ENCODE measurements at places on chromosomes 1 and 21.

DNA sequence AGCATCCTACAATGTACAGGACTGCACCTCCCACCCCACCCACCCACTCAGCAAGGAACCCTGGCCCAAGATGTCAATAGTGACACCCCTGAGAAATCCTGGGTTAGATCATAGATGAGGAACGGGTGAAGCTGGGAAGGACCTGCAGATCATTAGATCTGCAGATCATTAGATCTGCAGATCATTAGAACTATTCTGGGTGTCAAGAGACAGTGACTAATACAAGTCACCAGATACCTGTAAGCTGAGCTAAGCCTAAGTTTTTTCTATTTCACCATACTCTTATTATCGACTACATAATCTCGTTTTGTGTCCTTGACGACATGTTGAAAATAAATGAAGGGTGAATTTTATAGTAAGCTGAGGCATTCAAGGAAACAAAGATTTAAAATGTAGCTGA lies 325.7 kb downstream of the DUSP10 start:
- no peaks in the 10 kb centered on the region for H3K27me3 ChIP-seq
- H3K4me3 ChIP-seq: no peak overlapping the region
- DNase-seq: no peak
- H3K4me1 ChIP-seq: no peaks in the 10 kb centered on the region

- no peak overlapping the region for H3K27ac ChIP-seq
- H3K4me3 ChIP-seq: peak overlapping the region; percentile 97
- no peaks in the 10 kb centered on the region for H3K4me1 ChIP-seq
- H3K27me3 ChIP-seq: no peaks in the 10 kb centered on the region
- DNase-seq: no peak
These were observed 543 bp downstream of the TMEM9 start for GRCh38 chr1:201153474-201154388.

DNA sequence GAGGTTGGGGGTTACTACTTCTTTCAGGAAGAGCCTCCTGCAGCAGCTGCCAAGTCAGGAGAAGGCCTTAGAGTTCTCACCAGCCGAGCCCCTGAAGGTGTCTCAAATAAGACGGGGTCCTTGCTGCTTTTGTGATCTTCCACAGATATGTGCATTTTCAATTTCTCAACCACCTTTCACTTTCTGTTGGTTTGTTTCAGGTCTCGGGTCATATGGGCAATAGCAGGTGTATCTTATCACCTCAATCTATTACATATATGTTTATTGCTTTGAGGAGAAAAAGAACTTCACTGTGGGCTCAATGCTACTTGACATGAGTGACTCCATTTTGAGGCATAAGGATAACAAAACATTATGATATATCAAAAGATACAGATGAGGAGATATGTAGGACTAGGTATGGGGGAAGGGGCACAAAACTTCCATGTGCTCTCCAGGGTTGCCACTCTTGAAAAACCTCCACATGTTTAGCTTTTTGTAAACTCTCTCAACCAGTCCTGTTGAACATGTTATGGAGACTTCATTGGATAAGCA lies 1171.4 kb upstream of the ADGRL2 start:
- no peak for DNase-seq
- no peak overlapping the region for H3K4me3 ChIP-seq
- no peaks in the 10 kb centered on the region for H3K4me1 ChIP-seq
- no peaks in the 10 kb centered on the region for H3K36me3 ChIP-seq
- H3K27ac ChIP-seq: no peak overlapping the region
- H3K27me3 ChIP-seq: no peaks in the 10 kb centered on the region

DNA sequence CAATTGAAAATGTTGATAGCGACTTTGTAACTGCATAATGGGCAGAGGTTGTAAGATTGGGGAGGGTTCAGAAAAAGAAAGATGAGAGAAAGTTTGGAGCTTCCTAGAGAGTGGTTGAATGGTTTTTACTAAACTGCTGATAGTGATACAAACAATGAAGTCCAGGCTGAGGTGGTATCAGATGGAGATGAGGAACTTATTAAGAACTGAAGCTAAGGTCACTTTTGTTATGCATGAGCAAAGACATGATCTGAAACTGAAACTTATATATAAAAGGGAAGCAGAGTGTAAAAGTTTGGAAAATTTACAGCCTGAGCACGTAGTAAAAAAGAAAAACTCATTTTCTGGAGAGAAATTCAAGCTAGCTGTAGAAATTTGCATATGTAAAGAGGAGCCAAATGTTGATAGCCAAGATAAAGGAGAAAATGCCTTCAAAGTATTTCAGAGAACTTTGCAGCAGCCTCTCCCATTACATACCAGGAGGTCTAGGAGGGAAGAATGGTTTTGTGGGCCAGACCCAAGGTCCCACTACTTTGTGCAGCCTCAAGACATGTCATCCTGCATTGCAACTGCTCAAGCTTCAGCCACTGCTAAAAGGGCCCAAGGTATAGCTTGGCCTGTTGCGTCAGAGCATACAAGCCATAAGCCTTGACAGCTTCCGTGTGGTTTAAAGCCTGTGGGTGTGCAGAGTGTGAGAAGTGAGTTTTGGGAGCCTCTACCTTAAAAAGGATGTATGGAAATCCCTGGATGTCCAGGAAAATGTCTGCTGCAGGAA lies 843.9 kb downstream of the AMY1C start:
- no peaks in the 10 kb centered on the region for H3K4me1 ChIP-seq
- no peak overlapping the region for H3K4me3 ChIP-seq

GRCh38 chr1:47565092-47565491 lies 127.2 kb downstream of the FOXD2 start:
- H3K27ac ChIP-seq: no peak overlapping the region
- peaks cover 3% of the 10 kb centered on the region for H3K4me1 ChIP-seq
- no peaks in the 10 kb centered on the region for H3K27me3 ChIP-seq
- H3K4me3 ChIP-seq: no peak overlapping the region
- no peak for DNase-seq

DNA sequence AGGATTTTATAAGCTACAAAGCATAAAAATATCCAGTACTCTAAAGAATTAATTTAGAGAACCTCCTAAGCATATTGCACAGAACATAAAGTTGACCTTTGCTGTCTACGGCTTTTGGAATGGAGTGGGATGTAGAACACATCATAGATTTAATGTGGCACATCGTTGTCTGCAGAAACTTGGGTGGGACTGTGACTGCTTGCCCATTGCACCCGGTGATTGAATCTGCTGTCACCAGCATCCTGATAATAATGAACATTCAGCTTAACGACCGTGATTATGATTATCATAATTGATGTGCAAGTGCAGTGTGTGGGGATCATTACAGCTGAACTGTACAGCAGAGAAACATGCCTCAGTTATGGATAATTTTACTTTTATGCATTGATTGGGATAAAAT lies 181.9 kb downstream of the SPATA17 start:
- no peak for DNase-seq
- H3K4me1 ChIP-seq: no peaks in the 10 kb centered on the region
- H3K4me3 ChIP-seq: no peak overlapping the region
- no peaks in the 10 kb centered on the region for H3K36me3 ChIP-seq
- H3K27me3 ChIP-seq: no peaks in the 10 kb centered on the region

DNA sequence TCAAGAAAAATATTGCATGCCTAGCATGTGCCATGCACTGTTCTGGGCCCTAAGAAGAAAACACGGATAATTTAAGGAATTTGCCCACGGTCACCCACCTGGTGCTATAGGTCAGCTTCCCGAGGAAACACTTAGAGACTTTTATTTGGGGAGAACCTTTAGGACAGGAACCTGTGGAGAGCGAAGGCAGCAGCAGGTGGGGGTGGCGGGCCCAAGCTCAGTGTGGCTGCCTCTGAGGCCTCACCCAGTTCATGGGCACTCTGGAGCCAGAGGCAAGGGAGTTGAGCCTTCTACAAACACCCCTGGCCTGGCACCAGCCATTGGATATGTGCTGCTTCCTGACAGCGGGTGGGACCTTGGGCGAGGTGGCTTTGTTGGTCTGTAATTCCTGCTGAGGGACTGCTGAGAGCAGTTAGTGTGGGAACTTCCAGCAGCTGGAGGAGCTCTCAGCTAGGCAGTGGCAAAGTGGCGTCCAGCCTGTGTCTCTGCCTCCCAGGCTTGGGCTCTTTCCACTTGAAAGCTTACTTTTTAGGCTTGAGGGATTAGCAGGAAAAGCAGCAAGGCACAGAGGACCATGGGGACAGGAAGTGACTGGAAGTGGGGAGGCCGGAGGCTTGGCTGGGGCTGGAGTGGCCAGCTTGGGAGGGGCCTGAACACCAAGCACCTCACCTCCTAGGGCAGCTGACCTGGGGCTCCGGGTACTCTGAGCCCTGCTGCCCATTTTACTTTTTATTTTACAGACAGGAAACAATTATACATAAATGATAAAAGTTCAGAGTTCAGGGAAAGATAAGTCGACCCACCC lies 19.1 kb downstream of the MRPL37 start:
- peaks cover 9% of the 10 kb centered on the region for H3K36me3 ChIP-seq
- DNase-seq: no peak
- H3K4me3 ChIP-seq: no peak overlapping the region
- H3K27ac ChIP-seq: no peak overlapping the region
- no peaks in the 10 kb centered on the region for H3K27me3 ChIP-seq

DNA sequence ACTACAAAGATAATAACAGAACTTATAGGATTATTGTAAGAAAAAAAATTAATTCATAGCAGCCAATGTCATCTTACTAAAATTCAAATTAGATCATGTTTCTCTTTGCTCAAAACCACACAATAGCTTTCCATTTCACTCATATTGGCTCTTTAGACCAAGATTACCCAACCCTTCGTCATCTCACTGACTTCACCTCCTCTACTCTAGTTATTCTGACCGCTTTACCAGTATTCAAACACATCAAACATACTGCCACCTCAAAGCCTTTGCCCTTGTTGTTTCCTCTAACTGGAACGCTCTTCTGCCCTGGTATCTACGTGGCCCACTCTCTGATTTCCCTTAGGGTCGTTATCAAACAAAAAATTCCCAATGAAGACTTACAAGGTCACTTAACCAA lies 1.7 kb downstream of the ANGPTL3 start:
- no peak for DNase-seq
- no peaks in the 10 kb centered on the region for H3K4me1 ChIP-seq
- no peaks in the 10 kb centered on the region for H3K27me3 ChIP-seq
- H3K4me3 ChIP-seq: no peak overlapping the region
- no peaks in the 10 kb centered on the region for H3K36me3 ChIP-seq

DNA sequence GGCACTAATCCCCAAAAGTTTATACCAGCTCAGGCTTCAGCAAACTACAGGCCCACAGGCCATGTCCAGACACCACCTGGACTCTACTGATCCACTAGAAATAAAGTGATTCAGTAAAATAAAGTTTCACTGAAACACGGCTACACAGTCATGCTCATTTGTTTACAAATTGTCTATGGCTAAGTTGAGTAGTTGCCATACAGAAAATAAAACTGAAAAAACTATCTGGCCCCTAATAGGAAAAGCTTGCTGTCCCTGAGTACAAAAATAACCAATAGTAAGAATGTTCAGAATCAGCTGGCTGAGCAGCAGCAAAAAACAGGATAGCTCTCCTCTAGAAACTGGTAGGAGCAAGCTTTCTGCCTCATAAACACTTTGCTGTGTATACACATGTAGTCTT lies 221.5 kb downstream of the RERE start:
- H3K27ac ChIP-seq: no peak overlapping the region
- H3K36me3 ChIP-seq: no peaks in the 10 kb centered on the region
- no peaks in the 10 kb centered on the region for H3K4me1 ChIP-seq
- no peaks in the 10 kb centered on the region for H3K27me3 ChIP-seq
- H3K4me3 ChIP-seq: no peak overlapping the region

All from aorta (tissue), 5 donors.